AG04449 (cell line): ENCODE measurements at places on chromosomes 7 and 10.

DNA sequence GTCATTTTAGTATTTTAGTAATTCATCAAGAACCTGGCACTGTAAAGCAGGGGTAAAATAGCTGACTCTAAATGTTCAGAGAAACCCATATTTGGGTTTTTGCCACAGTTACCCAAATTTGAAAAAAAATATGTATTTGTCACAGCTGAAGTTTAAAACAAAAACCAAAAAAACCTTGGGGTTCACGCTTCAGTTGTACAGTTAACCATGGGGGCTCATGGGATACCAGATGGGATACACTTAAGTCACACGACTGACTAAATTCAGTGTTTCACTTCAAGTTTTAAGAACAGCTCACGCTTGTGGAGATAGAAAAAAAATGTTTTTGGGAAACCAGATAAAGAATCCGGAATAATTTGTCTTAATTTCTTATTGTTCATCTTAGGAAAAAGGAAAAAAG lies 2.1 kb downstream of the ARL3 start:
- no peak for DNase-seq

GRCh38 chr10:45599021-45599603 lies 73.5 kb downstream of the ZFAND4 start:
- no peak for DNase-seq

- DNase-seq = no peak
Measured at GRCh38 chr10:6431861-6432260, 148.2 kb downstream of the PRKCQ start.

- no peak for DNase-seq
Measured at GRCh38 chr7:76372984-76373833, 14.4 kb upstream of the YWHAG start.

- no peak for DNase-seq
Measured at GRCh38 chr10:28743576-28743975, 66.3 kb downstream of the BAMBI start.

DNA sequence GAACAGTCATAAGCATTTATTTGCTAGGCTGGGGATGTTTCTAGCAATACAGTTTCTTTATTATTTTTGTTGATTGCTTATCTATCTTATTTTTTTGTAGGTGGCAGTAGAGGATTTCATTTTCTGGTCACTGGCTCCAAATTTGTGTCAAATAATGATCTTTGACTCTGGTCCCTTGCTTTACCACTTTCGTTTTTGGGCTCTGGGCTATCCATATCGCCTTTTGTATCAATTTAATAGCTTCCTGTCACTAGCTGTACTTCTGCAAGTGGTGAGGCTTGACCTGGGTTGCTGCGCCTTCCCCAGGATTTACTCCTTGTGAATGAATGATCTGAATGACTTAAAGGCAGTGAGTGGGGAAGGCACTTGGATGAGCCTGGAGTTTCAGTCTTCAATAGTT lies 48.4 kb downstream of the MDFIC start:
- DNase-seq = no peak

DNA sequence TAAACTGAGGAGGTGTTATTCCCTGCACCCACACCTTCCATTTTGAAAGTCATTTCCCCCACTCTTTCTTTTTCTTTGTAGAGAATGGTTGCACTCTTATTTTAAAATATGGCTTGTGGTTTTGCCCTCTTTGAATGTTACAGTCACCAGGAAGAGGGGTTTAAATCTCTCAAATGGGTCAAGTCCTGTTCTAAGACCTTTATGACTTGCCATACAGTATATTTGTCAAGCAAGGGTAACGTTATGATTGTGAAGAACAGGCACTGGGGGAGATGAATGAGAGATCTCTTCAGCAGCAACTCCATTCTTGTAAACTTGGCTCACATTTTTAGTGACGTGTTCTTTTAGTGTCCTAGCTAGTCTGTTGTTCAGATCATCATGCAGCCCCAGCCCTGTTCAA lies 634.7 kb downstream of the KCNMA1 start:
- DNase-seq = no peak

- DNase-seq = peak; percentile 64
Measured at GRCh38 chr7:91165006-91165845, 99.0 kb upstream of the FZD1 start.

GRCh38 chr10:61529208-61529607 lies 76.0 kb upstream of the TMEM26 start:
- DNase-seq = no peak

DNA sequence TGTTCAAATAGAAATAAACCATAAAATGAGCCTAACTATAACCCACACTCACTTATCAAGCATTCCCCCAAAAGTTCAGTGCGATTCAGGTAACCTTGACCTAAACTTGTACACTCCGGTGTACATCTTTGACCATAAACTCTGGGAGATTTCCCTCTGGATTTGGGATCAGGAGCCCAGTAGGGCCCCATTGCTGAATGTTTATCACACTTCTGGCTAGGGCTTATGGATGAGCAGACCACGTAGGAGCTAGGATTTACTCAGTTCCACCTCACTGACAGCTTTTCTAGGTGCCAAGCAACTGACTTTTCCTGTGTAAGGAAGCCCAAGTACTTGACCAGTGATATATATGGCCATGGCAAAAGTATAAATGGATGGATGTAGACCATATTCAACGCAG lies 113.7 kb downstream of the SVOPL start:
- no peak for DNase-seq

GRCh38 chr7:4818000-4818794 lies 42.8 kb downstream of the AP5Z1 start:
- no peak for DNase-seq

DNA sequence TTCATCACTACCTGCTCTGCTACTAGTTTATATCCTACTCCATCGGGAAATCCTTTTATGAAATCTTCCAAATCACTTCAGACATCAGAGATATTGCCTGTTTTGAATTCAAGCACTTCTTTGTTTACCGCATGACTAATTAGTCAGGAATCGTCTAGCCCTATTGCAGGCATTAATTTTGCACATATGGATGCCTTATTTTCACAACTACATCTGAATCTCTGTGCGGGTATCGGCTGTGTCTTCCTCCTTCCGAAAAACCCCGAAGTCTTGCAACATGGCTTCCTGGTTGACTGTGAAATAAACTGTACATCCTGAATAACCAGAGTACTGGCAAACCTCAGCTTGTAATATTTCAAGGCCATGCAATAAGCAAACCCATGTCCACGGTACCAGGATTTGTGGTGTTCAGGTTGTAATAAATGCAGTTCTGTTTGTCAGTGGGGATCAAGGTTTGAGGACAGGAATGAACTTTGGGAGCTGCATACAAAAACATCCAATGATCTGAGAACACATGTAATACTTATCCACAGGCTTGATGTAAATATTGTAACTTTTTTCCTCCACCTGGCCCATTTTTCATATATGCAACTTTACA lies 642.1 kb downstream of the PARD3 start:
- no peak for DNase-seq

GRCh38 chr7:28792858-28793257 lies 165.3 kb downstream of the TRIL start:
- no peak for DNase-seq

DNA sequence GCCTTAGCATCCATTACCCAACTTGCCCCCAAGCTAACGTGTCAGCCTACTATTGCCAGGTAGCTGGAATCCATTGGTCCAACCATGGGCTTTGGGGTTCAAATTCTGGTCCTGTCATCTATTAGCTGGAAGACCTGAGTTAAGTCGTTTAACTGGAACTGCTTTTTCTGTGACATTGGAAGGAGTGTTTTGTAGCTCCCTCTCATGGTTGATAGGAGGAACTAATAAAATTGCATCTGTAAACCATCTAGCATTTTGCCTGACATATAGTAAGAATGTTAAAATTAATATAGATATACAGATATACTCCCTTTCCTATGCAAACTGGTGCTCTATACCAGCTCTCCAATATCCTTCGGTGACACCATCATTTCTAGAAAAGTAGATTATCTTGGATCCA lies 23.8 kb upstream of the SLF2 start:
- no peak for DNase-seq

DNA sequence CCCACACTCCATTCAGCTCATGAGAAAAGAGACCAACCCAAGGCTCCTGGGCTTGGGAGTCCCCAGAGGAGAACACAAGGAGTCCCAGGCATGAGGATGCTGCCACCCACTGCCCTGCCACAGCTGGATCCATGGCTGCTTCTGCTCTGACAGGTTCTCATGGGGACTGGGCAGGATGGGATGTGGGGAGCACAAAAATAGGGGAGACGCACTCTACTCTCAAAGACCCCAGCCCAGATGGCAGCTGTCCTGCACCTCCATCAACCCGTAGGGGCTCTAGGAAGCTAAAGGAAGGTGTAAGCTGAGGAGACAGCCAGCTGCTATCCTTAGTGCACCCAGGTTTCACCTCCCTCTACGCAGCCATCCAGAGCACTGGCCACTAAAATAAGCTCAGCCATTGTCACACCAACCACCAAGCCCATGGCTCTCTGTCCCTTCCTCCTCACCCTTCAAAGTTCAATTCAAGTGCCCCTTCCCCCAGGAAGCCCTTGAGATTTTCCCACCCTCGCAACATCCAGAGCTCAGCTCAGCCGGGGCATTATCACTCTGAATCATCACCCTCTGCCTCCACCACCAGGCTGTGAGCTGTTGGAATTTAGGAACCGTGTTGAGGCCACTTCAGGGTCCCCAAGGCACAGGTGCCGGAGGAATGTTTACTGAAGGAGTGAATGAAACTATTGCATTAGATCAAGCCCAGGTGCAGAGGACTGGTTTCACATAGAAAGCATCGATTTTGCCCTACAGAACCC lies 142.1 kb downstream of the GRID1 start:
- no peak for DNase-seq

- no peak for DNase-seq
Measured at GRCh38 chr7:102202556-102202955, 84.1 kb upstream of the SH2B2 start.

GRCh38 chr10:88149906-88150305 lies 286.5 kb downstream of the PTEN start:
- DNase-seq = no peak

DNA sequence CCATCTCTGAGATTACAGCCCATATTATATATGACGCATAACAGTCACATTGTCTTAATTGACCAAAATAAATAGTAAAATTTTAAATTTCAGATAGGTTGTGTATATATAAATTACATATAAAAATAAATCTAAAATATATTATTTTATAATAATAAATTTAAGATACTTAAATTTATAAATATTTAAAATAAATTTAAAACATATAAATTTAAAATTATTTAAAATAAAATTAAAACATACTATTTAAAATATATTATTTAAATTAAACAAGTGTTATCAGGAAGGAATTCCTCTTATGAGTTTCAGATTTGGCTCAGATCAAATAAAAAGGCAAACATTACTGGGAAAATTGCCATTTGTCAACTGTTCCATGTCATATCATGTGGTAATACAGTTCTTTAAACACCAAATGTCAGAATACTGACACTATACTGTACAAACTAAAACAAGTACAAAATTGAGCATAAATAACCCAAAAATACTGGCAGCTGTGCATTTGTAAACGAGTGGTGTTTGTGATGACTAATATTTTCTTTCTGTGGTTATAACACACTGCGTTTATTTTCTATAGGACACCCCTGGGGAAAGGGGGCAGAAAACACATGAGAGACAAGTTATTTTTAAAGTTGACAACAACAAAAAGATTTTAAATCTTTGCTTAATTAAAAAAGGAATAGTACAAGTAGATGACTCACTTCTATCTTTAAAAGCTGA lies 71.3 kb upstream of the DGKB start:
- DNase-seq = no peak
